Adipocyte (in vitro differentiated cells): ENCODE measurements at places on chromosomes 7 and 10.

DNA sequence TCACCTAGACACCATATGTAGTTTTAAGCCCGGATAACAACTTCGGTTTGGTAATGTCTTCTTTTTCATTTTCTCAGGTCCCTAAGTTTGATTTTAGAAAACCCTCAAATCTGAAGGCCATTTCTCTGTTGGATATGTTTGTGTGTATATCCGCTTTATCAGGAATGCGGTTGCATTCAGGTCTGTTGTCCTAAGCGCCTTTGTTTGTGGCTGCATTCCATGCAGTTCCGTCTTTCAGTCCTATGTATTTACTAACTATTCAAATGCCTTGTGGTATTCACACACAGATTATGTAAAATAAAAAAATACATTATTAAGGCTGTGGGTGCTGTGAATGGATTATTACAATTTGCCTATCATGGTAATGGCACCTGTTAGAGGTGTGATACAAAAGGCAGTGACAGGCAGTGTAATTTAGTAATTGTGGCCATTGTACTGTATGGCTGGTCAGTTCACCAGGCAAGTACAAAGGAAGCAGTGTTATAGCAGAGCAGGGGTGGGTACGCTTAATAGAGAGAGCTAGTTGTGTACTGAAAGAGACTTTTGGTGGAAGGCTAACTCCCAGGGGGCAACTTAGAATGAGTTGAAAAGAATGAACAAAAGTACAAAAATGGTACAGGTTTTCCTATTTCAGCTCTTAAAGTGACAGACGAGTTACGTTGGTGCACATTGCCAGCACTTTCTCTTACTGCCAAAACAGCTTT is 136.4 kb downstream of the VTI1A start:
- DNase-seq = no peak

DNA sequence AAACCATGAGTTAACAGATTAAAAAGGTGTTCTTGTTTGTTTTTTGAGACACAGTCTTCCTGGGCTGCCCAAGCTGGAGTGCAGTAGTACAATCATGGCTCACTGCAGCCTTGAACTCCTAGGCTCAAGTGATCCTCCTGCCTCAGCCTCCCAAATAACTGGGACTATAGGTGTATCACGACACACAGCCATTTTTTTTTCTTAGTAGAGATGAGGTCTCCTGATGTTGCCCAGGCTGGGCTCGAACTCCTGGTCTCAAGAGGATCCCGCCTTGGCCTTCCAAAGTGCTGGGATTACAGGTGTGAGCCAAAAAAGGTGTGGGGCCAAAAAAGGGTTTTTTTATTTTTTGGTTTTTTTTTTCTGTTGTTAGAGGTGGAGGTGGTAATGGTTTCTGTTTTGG is 29.3 kb downstream of the KMT2C start:
- no peak for DNase-seq

- DNase-seq = no peak
Measured at GRCh38 chr10:86950349-86950748, 7.1 kb downstream of the MMRN2 start.

- no peak for DNase-seq
Measured at GRCh38 chr10:8927705-8928104, 873.2 kb downstream of the GATA3 start.

GRCh38 chr10:102135956-102136526 is 3.2 kb downstream of the PPRC1 start:
- DNase-seq = no peak

DNA sequence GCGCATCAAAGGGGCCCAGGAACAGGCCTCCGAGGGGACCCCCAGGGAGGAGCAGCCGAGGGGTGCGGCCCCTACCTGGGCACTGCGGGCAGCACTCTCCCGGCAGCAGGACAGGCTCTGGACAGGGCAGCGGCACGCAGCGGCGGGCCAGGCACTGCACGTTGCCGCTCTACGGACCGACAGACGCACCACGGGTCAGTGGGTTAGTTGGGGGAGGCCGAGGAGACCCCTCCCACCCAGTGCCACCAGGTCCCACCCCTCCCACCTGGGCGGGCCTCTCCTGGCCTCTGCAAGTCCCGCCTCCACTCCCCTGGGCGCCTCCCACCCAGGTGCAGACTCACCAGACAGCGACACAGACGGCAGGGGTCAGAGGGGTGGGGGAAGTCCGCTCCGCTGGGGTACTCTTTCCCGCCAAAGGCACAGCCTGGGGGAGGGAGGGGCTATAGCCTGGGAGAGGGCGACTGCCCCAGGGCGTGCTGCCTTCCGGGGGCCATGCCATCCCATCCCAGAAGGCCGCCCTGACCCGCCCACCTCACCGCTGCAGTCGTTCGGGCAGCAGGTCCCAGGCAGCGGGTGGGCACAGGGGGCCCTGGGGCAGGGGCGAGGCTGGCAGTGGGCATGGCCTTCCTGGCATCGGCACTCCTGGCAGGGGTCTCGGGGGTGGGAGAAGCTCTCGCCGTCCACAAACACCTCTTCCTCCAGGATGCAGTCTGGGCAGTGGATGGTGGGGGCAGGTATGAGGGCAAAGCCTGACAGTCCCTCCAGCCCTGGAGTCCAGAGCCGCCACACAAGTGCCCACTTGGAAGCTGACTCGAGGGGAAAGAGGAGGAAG is 19.2 kb downstream of the KCP start:
- no peak for DNase-seq
